GM13976 (cell line): ENCODE measurements at places on chromosomes 6 and 20.

DNA sequence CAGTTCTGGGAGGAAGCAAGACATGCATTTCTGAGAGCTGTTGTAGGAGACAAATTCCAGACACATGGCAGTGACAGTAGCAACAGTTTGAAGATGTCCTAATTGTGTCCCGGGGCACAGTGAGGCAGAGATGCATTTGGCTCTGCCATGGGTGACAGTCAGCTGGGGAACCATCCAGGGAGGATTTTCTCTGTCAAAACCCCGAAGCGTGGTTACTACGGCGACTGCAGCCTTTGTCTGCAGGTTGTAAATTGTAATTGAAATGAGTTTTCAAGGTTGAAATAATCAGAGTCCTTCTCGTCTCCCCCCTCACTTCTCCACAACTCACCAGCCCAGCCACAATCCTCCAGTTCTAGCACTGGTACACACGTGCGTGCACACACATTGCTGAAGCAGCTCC, 100.1 kb downstream of the GRM4 start:
- no peak for DNase-seq

GRCh38 chr6:139967497-139967896, 593.0 kb upstream of the CITED2 start:
- DNase-seq = no peak

DNA sequence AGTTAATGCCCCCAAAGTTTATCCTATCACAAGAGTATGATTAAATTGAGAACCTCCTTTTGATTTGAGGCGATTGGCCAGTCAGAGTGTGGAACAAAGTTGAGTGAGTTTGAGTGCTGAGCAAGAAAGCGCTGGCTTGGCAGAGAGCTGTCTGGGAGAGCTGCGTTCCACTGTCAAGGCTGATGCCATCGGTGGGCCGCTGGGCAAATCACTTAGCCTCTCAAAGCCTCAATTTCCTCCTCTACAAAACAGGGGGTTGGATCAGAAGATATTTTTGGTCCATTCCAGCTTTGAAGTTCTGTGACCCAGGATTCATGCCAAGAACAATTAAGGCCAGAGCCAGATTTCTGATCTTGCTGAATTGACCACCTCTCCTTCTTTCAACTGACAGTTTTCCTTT, 60.2 kb downstream of the TMEM242 start:
- no peak for DNase-seq

DNA sequence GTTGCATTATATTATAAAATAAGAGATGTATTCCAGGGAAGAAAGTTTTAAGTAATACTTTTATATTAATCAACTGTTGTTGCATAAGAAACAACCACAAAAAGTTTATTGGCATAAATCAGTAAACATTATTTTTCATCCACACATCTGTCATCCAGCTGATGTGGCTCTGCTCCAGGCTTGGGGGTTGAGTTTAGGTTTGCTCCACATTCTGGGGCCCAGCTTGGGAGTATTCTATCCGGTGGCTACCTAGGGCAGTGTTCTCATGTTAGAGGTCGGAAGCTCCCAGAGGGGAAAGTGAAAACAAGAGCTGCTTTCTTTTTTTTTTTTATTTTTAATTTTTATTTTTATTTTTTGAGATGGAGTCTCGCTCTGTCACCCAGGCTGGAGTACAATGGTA, 728.4 kb upstream of the FLRT3 start:
- DNase-seq = no peak

- no peak for DNase-seq
Measured at GRCh38 chr6:107987805-107988204, 29.8 kb upstream of the SEC63 start.

DNA sequence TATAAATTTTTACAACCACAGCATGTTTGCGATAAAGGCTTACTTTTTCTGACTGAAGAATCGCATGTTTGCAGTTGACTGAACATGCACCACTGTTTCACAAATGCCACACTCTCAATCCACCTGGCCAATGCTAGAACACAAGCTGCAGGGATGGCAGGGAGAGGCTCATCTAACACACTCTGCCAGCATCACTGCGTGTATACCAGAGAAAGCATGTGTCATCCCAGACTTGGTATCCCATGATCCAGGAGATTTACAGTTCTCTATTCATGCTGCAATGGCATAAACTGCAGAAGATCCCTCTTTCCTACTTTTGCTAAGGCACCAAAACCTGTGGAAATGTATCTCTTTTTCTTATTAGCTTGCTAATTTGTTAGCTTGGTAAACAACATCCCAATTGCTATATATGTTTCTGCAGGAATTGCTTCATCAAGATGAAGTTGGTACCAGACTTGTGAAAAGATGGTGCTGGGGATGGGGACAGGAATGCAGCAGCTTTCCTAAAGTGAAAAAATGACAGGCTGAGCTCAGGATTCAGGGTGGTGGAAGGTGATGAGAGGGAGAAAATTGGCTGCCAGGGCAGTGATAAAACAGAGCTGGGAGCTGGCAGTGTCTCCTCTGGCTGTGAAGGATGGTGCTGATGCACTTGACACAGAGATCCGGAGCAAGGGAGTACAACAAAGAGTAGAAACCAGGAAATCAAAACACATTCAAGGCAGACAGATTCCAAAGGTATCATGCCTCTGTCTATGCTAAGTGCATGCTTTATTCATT, 186.9 kb downstream of the HIVEP2 start:
- no peak for DNase-seq

- no peak for DNase-seq
Measured at GRCh38 chr6:5459346-5459745, 198.0 kb downstream of the FARS2 start.

- DNase-seq = no peak
Measured at GRCh38 chr6:37851997-37852524, 32.5 kb downstream of the ZFAND3 start.

DNA sequence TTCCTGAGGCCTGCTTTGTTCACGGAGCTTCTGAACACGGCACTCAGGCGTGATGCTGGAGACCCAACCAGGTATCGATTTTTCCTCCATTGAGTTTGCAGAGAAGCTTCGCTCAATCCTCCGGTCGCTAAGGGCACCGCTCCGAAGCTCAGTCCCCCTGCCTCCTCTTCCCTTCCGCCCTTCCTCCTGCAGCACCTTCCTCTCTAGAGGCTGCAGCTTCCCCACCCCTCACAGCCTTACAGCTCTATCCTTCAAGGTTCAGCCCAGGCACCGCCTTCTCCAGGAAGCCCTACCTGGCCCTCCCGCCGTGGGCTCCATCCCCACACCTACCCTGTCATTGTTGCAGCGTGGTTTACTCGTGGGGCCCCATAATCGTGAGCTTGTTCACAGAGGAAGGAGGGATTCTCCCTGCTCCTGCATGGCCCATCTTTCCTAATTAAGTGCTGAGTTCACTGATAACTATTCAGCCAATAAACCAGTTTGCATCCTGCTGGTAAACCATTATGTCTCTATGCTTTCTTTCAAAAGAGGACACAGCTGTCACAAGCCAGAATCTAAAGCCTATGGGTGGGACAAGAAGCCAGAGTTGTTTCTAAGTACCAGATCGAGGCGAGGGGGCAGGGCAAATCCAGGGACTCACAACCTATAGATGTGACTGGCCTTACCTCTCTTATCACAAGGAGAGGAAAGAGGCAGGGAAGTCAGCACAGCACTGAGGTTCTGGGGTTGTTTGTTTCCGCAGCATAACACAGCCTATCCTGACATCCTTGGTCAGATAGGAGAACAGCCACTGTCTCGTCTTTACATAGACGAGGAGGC, 152.0 kb downstream of the GRM4 start:
- no peak for DNase-seq

- DNase-seq = no peak
Measured at GRCh38 chr6:37456126-37456525, 23.1 kb downstream of the CMTR1 start.

DNA sequence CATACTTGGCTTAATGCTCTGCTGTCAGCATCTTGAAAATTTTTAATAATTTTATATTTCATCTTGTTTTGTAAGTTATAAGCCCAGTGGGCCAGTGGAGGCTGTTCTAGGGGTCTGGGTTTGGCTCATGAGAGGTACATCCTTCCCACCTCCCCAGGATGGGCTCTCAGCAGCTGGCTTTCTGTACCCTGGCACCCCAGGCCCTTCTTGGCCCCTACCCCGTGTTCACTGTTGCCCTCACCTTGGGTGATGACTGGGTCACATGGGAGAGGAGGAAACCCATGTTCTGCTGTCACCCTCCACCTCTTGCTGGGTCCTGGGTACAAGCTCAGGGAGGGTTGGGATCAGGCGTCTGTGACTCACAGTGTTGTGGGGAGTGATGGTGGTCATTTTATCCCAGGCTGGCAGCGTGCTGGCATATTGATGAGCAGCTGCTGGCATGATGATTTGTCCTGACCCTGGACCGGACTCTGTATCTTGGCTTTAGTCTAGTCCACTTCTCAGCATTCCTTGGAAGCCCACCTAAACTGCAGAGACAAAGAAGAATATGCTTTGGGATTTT, 34.6 kb downstream of the SLC16A10 start:
- DNase-seq = no peak

DNA sequence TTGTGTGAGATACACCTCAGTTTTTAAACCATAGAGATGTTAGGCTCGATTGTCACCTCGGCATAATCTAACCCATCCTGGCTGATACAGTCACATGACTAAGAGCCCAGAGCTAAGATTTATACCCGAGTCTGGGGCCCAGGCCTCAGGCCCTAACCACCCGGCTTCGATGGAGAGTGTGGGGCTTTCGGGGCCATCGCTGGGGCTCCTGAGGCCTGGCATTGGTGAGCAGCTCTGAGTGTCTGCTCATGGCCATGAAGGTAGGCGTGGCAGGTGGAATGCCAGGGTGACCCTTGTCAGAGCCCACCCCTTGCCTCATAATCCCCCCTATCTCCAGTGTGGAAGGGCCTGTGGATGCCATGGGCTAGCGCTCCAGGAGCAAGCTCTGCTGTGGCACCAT, 164.3 kb downstream of the BMP7 start:
- no peak for DNase-seq

- no peak for DNase-seq
Measured at GRCh38 chr20:33940666-33941065, 53.0 kb upstream of the RALY start.

GRCh38 chr20:31770243-31770642, 31.2 kb downstream of the TPX2 start:
- DNase-seq = no peak
